Central memory CD8-positive, alpha-beta T cell (primary cell): ENCODE measurements at places on chromosomes 12 and 14.

GRCh38 chr12:121717041-121717699, 4.6 kb downstream of the TMEM120B start:
- H3K4me3 ChIP-seq = no peak overlapping the region
- no peaks in the 10 kb centered on the region for H3K27me3 ChIP-seq
- peaks cover 5% of the 10 kb centered on the region for H3K36me3 ChIP-seq
- no peak overlapping the region for H3K27ac ChIP-seq

DNA sequence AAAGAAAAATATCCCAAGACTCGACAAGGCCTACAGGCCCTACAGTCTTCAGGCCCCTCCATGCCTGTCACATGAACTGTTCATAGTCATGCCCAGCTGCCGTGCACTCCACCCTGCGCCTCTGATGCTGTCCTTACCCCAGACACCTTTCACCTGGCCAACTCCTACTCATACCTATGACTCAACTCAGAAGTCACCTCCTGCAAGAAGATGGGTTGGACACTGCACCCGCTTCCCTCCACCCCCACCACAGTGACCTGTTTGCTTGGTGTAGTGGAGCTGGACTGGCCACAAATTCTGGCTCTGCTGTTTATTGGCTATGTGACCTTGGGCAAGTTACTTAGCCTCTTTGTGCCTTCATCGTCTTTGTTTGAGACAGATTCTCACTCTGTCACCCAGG, 56.2 kb downstream of the PHETA1 start:
- H3K36me3 ChIP-seq = peaks cover 4% of the 10 kb centered on the region
- H3K27me3 ChIP-seq = peaks cover 33% of the 10 kb centered on the region
- peaks cover 12% of the 10 kb centered on the region for H3K4me1 ChIP-seq
- no peak overlapping the region for H3K4me3 ChIP-seq
- no peak overlapping the region for H3K27ac ChIP-seq
- no peak for DNase-seq

- no peak for DNase-seq
- no peaks in the 10 kb centered on the region for H3K27me3 ChIP-seq
- H3K4me3 ChIP-seq = no peak overlapping the region
- no peak overlapping the region for H3K27ac ChIP-seq
- H3K4me1 ChIP-seq = no peaks in the 10 kb centered on the region
Observed at GRCh38 chr12:83818881-83819280, 1093.7 kb downstream of the SLC6A15 start.

GRCh38 chr14:95464514-95464913, 51.9 kb downstream of the SYNE3 start:
- no peak for DNase-seq
- peak overlapping the region; percentile 18 for H3K4me3 ChIP-seq
- H3K36me3 ChIP-seq = peaks cover 18% of the 10 kb centered on the region
- no peaks in the 10 kb centered on the region for H3K27me3 ChIP-seq

DNA sequence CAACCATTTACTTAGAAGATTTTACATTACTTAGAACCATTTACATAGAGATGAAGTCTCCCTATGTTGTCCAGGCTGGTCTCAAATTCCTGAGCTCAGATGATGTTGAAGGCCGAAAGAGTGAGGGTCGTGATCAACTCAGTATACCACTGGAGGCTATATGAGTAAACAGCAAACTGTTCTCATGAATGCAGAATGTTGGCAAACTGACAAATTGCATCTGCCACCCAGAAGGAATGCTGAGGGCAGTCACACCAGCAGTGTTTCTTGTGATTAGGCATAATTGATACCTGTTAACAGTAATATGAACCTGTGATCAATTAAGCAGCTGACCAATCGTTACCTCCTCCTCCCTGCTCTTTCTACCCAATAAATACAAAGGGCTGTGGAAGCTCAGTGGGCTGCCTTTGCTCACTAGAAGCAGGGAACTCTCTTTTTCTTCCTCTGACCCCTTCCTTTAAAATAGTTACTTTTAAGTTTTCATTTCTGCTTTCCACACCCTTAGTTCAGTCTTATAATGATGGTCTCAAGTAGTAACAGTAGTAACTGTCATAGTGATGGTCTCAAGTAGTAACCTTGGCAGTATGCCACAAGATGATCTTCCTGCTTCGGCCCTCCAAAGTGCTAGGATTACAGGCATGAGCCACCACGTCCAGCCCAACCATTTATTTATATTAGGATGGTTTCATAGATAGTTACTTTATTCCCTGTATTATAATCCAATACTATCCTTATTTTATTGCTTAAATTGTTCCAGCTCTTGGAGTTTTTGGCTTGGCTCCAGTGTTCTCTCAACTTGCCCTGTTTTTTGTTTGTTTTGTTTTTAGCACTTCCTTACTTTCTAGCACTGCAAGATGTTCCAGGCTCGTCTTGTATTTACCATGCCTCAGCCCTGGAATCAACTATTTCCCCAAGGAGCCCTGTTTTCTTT, 25.8 kb downstream of the LIMA1 start:
- no peak overlapping the region for H3K27ac ChIP-seq
- no peaks in the 10 kb centered on the region for H3K36me3 ChIP-seq
- H3K27me3 ChIP-seq = no peaks in the 10 kb centered on the region

DNA sequence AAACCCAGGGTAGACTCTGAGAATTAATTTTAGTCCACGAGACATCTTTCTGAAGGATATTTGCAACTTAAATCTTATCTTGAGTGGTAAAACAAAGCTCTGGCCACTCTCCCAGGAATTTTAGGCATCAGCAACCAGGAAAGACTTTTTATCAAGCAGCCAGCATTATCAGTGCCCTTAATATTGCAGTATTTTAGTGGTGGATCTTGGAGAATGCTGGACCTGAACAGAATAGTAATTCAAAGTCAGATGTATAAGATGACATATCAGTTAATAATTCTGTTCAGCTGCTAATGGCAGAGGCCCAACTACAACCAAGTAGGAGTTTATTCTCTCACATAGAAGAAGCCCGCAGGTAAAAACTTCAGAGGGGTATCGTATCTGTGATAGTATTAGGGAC, 59.0 kb upstream of the CRY1 start:
- no peak for DNase-seq
- no peak overlapping the region for H3K27ac ChIP-seq
- H3K27me3 ChIP-seq = peaks cover 33% of the 10 kb centered on the region
- no peaks in the 10 kb centered on the region for H3K36me3 ChIP-seq

DNA sequence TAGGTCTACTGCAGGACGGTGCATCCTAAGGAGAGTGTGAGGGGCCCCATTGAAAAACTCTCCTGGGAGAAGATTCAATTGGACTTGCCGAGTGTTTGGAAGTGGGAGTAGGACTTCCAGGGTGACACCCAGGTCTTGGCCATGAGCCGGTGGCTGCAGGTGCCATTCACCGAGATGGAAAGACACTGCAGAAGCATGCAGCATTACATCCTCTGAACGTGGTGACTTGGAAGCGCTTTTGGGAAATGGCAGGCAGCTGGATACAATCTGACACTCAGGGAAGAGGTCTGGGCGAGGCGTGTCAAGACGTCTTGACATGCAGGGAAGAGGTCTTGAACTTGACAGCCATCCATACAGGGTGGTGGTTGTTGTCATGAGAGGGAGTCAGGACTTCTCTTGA, 126.9 kb downstream of the PAPOLA start:
- no peaks in the 10 kb centered on the region for H3K36me3 ChIP-seq
- H3K27ac ChIP-seq = no peak overlapping the region
- no peak for DNase-seq
- no peaks in the 10 kb centered on the region for H3K4me1 ChIP-seq

- H3K4me3 ChIP-seq = no peak overlapping the region
- no peak overlapping the region for H3K27ac ChIP-seq
- DNase-seq = no peak
Observed at GRCh38 chr12:8562310-8562709, 21.6 kb upstream of the CLEC4E start.

DNA sequence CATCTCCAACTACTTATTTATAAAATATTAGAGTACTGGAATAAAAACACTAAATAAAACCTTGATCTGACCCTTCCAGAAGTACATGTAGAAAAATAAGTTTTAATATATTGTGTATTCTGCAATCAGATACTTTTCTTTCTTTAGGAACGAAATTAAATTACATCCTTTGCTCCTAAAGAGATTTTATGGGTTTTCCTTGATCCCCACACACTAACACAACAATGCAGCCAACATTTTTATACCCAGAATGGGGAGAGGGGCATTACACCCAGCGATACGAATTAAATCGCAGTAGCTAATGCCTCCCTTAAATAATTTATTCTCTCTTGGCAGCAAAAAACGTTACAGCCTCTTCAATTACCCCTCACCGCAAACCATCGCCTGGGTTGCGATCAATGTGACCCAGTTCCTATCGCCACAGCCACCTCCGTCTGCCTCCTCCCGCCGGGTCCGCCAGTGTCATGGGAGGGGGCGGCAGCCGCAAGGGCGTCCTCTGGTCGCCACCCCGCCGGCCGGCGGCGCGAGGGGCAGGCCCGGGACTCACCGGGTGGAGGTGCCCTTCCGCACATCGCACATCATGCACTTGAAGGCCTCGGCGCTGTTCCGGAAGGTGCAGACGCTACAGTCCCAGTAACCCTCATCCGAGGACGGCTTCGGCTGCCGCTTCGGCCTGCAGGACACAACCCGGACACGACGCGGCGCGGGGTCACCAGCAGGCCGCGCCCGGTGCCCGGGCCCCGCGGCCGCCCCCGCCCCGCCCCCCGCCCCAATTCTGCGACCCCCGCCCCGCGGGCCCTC, 796 bp downstream of the YAF2 start:
- peaks cover 47% of the 10 kb centered on the region for H3K4me1 ChIP-seq
- H3K4me3 ChIP-seq = peak overlapping the region; percentile 91
- peaks cover 22% of the 10 kb centered on the region for H3K36me3 ChIP-seq
- DNase-seq = peak; percentile 54
- H3K27me3 ChIP-seq = no peaks in the 10 kb centered on the region
